ENCODE measurements at places on chromosomes 6 and 20. TPM values are rescaled to one million over a fixed set of nuclear protein-coding genes. Genes with fewer than 3 reads are reported as not detected.

ZGPAT gene
- total RNA-seq: 55.3 TPM

DNA sequence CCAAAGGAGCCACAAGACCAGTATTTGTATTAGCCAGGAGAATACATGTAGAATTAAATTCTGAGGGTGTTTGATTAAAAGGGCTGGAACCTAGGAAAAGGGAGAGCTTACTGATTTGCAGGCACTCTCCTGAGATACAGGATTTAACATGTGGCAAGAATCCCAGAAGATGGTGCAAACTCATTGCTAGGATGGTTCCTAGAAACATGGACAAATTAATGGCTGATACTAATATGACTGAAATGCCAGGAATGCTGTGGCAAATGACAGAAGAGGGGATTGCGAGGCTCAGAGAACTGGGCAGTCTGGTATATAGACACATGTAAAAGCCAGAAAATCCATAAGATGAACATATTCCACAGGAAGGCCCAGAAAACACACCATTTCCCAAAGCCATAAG lies 118.1 kb downstream of the RWDD2A start:
- no peak for DNase-seq

DNA sequence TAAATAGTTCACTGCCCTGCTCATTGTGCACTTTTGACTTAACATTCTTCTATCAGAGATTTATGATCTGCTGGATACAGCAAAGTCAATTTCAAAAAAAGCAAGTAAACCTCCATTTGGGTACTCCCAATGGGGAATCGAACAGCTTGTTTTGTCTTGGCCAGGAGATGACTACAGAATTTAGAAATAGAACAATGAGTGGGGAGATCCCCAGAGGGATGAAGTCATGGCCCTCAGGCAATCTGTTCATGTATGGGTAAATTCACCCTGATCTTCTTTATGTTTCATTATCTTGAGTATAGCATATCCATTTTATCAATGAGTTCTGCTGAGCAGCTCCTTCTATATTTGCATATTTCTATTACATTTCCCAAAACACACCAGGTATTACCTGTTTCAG lies 1681.9 kb downstream of the HACE1 start:
- no peak for DNase-seq

GRCh38 chr6:118502169-118502568 lies 45.9 kb upstream of the PLN start:
- no peak for DNase-seq

DNA sequence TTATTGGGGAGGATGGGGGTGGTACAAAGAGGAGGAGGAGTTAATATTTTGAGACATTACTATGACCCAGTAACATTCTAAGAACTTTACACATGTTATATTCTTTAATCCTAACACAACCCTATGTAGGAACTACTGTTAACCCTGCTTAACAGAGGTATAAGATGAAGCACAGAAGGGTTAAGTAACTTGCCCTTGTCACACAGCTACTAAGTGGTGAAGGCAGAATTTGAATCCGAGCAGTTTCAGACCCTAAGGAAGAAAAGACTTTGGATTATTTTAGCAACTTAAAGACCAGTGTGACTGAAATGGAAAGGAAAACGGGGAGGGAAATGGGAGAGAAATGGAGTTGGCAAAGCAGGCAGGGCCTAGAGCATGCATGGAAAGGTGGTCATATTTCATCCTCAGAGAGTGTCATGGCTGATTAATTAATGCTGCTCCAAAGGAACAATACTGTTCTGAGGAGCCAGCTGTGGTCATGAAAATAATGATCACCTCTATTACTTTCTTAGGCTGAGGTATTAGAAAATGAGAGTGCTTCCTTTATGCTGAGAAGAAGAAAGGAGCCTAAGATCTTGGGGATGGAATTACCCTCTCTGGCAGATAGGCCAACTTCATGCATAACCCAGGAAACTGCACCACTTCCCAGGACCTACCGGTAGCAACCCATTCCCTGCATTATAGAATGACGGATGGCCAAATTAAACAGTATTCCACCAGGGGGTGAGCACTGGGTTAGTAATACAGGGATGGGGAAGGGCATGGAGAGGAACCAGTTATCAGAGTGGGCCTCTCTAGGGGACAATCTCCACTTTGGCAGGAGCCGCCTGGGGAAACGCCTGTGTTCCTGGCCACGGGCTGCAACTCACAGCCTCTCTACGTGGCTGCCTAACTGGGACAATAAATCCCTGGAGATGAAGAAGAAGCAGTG lies 50.1 kb upstream of the TNFAIP3 start:
- DNase-seq: no peak

- DNase-seq: no peak
These were observed 158.6 kb upstream of the MLN start for GRCh38 chr6:33962246-33963027.

- no peak for DNase-seq
These were observed 55.3 kb downstream of the SSR1 start for GRCh38 chr6:7257521-7258230.

DNA sequence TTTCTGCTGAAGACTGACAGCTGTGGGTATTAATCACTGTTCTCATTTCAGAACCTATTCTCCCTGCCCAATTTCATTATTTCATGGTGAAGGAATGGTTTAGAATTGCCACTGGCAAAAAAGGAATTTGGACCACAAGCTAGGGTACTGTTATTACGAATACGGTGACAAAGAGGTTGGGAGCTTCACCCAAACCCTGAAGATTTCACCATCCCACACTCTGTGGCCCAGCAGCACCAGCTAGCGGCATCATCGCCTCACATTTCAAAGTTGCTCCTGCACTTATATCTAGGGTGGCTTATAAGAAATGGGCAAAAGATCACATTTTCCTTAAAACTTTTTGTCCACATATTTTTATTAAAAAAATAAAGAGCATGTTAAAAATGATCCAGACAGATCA lies 236.1 kb downstream of the SYNDIG1 start:
- no peak for DNase-seq

DNA sequence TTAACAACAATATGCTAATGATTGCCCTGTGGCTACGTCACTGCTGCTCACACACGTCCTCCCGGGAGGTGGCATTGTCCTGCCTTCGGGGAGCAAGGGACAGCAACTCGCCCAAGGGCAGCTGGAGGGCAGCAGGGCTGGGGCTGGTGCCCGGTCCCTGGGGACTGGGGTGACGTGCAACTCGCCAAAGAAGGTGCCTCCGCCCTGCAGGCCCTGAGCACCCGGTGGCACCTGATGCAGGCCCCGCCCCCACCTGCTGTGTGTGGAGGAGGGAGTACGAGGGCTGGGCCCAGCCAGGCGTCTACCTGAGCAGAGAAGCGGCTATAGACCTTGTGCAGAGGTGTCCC lies 64.8 kb upstream of the SLCO4A1 start:
- no peak for DNase-seq

DNA sequence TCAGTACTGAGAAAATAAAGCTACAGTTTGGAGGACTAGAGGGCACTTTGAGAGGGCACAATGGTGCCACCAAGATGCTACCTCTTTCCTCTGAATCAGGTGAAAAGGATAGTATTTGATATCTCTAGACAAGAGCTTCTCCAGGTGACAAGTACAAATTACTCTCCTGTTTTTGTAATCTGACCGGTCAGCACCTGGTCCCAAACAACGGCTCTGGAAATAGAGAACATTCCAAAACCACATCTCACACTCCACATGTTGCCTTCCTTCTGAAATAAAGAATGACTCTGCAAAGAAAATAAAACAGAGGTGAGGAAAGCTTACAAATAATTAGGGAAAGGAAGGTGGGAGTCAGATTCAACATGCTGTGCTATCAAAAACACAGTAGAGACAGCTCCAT lies 51.3 kb upstream of the CITED2 start:
- DNase-seq: no peak

DNA sequence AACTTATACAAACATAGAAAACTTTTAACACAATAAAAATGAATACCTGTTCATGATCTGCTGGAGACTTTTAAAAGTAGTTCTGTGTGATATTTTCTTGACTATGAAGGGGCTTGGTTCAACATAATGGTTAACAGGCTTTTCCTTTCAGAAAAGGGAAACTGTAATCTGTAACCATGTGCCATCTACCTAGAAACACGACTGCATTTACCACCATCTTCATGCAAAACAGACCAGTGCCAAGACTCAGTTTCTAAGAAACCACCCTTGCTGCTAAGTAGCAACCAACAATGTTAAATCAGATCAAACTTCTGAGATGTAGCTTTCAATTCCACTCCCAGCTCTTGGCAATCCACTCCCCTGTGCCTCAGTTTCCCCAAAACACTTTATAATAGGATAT lies 15.7 kb downstream of the STAU1 start:
- no peak for DNase-seq

- no peak for DNase-seq
These were observed 35.4 kb upstream of the PRL start for GRCh38 chr6:22332216-22332615.

GRCh38 chr6:82775981-82776380 lies 289.7 kb downstream of the UBE3D start:
- DNase-seq: no peak
